ENCODE measurements at places on chromosomes 1 and 21.

GRCh38 chr1:117237726-117238381 is 27.1 kb upstream of the VTCN1 start:
- no peak for DNase-seq

GRCh38 chr1:41800311-41800829 is 118.4 kb downstream of the HIVEP3 start:
- DNase-seq, result no peak

DNA sequence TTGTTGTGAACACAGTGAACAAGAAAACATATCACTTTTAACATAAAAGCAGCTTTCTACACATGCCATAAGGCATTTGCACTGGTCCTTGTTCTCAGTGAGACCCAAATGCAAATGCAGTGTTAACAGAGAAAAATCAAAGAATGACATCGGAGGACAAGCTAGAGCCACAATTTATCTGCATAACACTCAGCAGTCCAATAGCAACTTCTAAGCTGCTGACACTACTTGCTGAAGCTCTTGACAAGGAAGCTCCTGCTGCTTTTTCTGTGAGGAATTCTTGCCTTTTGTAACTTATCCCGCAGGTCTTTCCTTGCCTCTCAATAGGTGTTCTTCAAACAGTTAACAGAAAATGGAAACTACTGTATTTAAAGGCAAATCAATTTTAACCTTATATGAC is 34.7 kb downstream of the USH2A start:
- DNase-seq, result no peak

- no peak for DNase-seq
These were observed 66.3 kb downstream of the CACHD1 start for GRCh38 chr1:64535938-64536835.

DNA sequence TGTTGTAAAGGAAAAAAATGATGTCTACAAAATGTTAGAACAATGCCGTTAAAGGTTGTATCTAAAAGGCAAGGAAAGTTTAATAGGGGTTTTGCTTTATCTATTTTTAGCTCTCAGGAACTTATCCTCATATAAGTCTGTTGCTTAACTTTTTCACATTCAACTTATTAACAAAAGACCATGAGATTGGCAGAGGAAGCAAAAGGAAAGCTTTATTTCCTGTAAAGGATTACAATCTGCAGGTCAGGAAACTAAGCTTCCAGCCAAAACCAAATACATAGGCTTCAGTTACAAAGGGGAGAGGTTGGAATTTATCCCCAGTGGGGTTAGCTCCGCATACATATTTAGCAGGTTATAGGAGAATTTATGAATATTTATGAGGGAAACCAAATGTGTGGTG is 58.7 kb upstream of the KIAA1614 start:
- no peak for DNase-seq

DNA sequence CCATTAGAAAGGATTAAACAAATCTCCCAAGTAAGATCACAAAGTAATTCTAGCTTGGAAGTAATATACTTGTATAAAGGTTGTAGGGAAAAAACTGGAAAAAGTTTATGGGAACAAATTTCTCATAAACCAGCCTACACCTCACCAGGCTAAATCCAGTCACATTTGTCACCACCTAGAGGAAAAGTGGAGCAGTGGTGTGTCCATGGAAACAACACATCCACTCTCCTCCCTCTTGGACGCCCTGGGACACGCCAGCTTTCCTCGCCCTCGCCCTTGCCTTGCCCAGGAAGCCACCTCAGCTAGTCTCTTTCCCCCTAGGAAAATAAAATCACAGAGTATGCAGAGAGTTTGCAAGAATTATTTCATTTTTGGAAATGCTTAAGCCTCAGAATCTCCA is 2.2 kb downstream of the PALMD start:
- no peak for DNase-seq

DNA sequence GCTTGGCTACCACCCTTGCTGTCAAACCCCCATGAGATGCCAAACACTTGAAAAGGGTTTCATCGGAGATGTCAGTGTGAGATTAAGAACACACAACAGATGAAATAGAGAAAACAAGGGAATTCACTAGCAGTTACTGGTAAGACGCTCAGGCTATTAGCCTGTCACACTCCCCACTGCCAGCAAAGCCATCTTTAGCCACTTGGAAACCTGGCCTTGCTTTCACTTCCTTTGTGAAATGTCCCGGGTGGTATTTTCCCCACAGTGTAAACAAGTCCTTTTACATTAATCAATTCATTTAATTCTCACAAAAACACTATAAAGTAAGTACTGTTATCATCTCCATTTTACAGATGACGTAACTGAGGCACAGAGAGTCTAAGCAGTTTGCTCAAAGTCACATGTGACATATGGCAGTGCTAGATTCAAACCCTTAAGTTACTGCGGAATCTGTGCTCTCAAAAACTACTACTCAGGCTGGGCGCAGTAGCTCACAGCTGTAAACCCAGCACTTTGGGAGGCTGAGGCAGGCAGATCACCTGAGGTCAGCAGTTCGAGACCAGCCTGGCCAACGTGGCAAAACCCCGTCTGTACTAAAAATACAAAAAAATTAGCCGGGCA is 32.7 kb upstream of the KHDRBS1 start:
- no peak for DNase-seq

- no peak for DNase-seq
These were observed 220.2 kb downstream of the TBX15 start for GRCh38 chr1:118767971-118768370.

GRCh38 chr1:185267301-185267700 is 49.7 kb downstream of the IVNS1ABP start:
- no peak for DNase-seq

GRCh38 chr1:5099558-5099957 is 445.1 kb downstream of the AJAP1 start:
- no peak for DNase-seq

- DNase-seq, result no peak
These were observed 2.8 kb upstream of the NRAS start for GRCh38 chr1:114719424-114719787.

DNA sequence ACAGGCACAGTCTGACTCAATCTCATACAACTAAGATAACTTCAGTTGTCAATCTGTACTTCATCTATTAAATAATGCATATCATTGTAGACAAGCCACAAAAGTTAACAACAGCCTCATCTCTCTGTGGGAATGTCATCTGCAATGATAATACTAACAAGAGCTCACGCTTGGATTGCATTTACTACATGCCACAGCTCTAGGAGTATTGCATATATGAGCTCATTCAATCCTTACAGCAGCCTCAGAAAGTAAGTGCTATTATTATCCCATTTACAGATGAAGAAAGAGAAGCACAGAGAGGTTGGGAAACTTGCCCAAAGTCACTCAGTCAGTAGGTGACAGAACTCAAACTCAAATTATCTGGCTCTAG is 105.7 kb upstream of the GUCA2B start:
- no peak for DNase-seq

DNA sequence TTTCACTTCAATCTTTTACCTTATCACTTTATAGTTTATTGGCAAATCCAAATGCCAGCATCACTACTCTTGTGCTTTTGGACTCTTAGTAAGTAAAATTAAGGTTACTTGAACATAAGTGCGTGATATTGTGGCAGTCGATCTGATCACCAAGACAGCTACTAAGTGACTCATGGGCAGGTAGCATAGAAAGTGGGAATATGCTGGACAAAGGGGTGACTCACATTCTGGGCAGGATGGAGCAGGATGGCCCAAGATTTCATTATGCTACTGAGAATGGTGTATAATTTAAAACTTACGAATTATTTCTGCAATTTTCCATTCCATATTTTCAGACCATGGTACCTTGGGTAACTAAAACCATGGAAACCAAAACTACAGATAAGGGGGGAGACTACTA is 120.2 kb downstream of the ROR1 start:
- DNase-seq, result no peak

- no peak for DNase-seq
These were observed 467.5 kb downstream of the SMYD3 start for GRCh38 chr1:246039584-246039983.

DNA sequence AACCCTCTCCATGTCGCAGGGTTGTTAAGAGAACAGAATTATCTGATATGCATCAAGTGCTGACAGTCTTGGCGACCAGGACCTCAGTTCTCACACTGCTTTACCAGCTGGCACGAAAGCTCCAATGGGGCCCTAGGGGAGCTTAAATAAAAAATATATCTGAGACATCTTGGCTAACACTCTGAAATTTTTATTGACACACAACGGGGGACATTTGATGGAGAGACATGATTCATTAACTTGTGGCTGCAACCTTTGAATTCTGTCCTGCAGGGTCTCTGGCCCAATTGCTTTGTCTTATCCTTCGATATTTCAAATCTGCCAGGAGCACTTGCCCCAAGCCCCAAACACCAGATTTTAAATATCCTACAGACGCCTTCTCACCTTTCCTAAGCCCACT is 567.0 kb downstream of the AJAP1 start:
- DNase-seq, result no peak

DNA sequence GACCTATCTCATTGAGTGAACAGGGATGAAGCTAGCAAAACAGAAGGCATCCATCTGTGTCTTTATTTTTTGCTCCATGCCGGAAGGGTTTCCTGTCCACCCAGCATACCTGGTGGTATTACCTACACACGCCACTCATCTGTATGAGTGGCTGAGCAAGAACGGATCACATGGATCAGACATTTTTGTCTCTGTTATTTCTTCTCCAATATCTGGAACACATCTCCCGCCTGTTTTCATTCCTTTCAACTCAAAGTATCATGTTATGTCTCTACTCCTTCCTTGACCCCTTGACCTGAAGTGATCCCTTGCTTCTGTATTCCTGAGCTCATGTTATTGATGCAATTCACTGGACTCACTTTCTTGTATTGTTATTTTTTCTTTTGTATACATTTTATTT is 24.7 kb downstream of the ADAMTS1 start:
- DNase-seq, result no peak

GRCh38 chr1:181127898-181128453 is 39.5 kb downstream of the IER5 start:
- DNase-seq, result no peak

DNA sequence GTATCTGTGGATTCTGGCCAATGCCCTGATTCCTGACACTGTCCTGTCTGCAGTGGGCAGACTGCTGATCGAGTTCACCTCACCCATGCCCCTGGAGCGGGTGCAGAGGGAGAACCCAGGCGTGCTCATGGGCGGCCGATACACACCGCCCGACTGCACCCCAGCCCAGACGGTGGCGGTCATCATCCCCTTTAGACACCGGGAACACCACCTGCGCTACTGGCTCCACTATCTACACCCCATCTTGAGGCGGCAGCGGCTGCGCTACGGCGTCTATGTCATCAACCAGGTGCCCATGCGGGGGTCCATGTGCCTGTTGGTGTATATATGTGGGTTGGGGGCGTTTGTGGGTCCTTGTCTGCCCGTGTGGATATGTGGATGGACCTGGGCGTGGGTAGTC is 2.6 kb downstream of the B4GALT2 start:
- no peak for DNase-seq

DNA sequence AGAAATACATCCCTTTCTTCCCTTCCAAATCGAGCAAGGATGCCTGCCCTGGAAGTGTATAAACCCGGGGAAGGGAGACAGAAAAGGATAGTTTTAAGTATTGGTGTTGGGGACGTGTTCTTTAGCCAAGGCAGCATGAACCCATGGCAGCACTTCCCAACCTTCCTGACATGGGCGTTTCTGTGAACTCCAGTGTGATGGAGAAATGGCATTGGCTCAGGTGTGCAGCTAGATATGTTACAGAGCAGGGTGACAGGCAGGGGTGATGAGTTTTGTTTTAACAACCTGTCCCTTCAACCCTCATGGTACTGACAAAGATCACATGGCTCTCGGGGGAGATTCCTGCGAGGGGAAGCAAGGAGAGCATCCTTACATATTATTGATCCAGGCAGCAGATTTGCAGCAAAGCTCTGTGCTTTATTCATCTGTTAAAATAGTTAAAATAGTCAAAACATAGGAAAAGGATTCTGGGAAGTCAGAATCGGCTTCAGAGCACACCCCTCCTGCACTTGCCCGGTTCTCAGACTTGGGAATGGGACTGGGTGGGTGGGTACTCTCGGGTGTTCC is 4.0 kb downstream of the MX1 start:
- DNase-seq, result no peak

DNA sequence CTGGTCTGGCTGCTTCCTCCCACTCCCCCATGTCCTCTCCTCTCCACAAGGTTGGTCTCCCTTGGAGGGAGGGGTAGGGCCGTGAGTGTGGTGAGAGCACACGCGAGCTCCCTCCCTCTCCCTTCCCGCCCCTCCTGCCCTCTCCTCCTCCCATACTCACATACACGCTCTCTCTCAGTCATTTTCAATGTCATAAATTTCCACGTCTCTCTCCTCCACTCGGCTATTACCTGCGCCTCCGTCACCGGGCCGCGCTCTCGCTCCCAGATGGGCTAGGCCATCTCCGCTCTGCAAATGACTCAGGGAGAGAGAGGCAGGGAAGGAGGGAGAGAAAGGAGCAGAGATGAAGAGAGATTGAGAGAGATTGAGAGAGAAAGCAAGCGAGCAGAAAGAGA is 36.7 kb upstream of the DMBX1 start:
- DNase-seq, result no peak

- no peak for DNase-seq
These were observed 59.5 kb downstream of the AGPAT3 start for GRCh38 chr21:43924421-43925095.

- DNase-seq, result peak; percentile 65
These were observed 7.0 kb downstream of the EFNA3 start for GRCh38 chr1:155085504-155086127.

- no peak for DNase-seq
These were observed 59.4 kb downstream of the NRIP1 start for GRCh38 chr21:15005391-15005790.
